Fibroblast of the aortic adventitia (primary cell): ENCODE measurements at places on chromosomes 13 and 19. TPM values are rescaled to one million over a fixed set of nuclear protein-coding genes. Genes with fewer than 3 reads are reported as not detected.

DNA sequence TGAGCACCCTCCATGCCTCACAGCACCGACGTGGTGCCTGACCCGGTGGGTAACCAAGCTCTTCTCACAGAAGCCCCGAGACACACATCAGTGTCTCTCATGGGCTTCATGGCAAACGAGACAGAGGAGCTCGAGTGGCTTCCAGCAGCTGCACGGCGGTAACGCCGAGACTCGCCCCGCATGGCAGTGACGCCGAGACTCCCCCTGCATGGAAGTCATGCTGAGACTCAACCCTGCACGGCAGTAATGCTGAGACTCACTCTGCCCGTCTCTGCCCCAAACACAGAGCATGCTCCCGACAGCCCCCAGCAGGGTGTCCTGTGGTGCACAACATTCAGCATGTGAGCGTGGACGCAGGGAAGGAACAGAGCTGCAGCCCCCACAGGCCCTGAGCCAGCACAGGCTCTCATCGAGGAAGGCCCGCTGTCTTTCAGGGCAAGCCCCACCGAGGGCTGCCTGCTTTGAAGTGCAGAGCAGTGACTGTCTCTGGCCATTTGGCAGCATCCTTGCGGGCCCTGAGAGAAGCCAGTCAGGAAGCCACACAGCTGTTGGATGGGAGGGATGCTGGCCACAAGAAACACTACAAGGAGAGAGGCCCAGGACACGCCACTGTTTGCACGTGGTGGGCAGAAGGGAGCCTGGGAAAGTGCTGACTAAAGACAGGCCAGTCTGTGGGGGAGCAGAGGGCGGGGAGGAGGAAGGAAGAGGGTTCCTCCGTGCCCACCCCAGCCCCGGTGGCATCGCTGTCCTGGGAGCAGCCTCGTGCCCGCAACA is 9.5 kb downstream of the GAS6 start:
- peak; percentile 30 for DNase-seq

DNA sequence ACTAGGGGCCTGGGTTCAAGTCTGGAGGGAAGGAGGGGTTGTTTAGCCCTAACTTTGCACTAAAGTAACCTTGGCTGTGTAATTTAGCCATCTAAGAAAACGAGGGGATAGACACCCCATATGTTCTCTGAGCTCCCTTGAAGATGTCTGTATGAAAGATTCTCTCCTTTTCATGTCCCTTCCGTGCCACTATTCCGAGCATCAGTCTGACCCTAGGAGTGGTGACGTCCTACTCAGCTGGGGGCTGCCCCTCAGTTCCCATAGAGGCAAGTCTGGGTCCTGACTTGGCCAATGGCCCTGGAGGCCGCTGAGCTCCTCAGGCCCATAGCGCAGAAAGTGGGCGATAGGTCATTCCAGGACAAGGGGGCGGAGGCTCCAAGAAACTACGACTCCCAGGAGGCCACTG is 790 bp upstream of the WDFY2 start:
- DNase-seq: no peak

GRCh38 chr13:51240958-51241357 is 18.8 kb downstream of the FAM124A start:
- peak; percentile 40 for DNase-seq

DNA sequence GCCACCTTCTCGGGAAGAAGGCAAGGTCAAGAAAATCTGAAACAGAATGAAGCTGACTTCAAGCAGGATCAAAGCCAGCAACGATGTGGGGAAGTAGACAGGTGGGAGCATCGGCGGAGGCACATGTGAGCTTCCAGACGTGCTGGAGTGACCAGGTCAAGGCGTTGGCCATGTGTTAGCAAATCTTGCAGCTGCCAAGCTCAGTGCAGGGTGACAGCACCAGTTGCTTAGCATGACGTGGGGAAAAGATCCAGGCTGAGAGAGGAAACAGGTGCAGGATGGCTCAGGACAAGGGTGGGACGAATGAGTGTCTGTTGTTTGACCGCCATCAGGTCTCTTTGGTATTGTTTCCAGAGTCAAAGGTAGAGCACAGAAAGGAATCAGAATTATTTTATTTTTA is 92.3 kb downstream of the TNFSF13B start:
- DNase-seq: no peak

DNA sequence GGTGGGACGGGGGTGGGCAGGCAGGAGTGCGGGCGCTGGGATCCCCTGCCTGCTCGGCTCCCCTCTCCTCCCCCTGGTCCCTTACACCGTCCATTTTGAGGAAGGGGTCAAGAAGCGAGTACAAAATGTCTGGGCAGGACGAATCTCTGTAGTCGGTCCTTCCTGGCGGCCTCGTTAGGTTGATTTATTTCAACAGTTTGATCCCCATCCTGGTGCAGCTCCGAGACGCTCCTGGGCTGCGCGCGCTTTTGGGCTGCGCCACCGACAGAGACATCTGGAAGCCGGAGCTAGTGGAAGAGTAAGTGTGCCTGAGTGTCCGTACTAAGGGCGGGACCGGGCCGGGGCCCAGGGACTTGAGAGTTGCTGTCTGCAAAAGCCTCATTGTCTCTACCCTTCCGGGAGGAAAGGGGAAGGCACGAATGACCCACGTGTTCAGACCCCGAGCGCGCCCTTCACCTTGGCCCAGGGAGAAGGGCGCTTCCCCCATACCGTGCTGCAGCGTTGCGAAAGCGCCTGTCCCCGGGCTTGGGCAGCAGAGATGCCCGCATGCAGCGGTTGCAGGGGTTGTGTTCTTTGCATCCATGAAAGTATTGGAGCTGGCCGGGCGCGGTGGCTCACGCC is 1.8 kb downstream of the ZNF114 start:
- peak; percentile 50 for DNase-seq

- peak; percentile 51 for DNase-seq
Observed at GRCh38 chr13:51524312-51524711, 60.0 kb upstream of the WDFY2 start.

DNA sequence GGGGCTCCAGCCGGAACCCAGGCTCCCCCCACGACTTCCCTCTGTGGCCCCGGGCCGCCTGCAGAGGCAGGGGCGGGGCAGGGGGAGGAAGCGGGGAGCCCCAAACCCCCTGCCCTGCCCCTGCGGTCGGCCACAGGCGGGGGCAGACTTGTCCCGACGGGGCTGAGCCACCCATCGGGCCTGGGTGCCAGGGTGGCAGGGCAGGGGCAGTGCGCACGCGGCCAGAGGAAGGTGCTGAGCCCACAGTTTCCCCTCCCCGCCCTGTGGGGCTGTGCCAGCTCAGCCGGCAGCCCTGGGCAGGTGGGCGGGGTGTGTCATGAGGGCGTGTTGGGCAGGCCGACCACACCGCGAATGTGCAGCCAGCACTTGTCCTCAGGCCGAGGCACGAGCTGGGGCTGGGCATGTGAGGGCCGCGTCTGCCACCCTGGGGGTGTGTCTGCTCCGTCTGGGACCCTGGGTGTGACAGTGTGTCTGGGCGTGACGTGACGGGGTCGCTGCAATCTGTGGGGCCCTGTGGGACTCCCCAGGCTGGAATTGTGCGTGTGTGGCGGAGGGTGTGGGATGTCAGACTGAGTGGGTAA is 17.7 kb downstream of the CCDC97 start:
- DNase-seq: no peak

ONECUT3 gene
- not detected in 2 replicates for total RNA-seq

ZNF135 gene
- total RNA-seq: 2.2 and 4.3 TPM in 2 replicates

SBK2 gene
- not detected in 2 replicates for total RNA-seq
